ENCODE measurements at places on chromosomes 16 and 17.

- DNase-seq: no peak
Observed at GRCh38 chr17:73693071-73693470, 48.8 kb upstream of the SDK2 start.

DNA sequence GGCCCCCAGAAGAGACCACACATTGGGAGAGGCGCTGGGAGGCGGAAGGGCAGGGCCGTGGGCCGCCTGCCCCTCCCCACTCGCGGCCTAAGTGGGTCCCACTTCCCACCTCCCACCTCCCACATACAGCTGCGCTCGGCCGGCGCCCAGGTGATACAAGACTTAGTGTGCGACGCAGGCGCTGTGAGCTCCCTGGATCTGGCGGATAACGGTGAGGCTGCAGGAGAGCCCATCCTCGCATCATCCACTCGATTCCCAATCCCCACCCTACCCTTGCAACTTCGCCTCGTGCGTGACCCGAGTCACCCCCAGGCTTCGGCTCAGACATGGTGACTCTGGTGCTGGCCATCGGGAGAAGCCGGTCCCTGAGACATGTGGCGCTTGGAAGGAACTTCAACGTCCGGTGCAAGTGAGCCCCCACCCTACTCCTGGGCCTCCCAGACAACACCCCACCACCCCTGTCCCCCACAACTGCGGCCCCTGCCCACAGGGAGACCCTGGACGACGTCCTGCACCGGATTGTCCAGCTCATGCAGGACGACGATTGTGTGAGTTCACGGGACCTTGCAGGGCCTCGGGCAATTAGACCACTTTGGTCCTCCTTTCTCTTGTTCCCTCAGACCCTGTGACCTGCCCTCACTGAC, 3.9 kb downstream of the CARMIL2 start:
- DNase-seq: no peak

GRCh38 chr17:39447561-39447960, 3.5 kb downstream of the MED1 start:
- no peak for DNase-seq

DNA sequence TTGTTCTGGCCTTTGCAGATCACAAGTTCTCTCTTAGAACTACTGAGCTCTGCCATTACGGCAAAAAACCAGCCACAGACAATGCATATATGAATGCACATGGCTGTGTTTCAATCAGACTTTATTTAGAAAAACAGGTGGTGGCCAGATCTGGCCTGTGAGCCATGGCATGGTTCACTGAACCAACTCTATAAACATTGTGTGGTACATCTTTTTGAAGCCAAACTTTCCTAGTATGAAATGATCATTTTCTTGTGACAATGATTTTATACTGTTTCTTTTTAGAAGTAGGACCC, 65.9 kb upstream of the AMZ2 start:
- no peak for DNase-seq

DNA sequence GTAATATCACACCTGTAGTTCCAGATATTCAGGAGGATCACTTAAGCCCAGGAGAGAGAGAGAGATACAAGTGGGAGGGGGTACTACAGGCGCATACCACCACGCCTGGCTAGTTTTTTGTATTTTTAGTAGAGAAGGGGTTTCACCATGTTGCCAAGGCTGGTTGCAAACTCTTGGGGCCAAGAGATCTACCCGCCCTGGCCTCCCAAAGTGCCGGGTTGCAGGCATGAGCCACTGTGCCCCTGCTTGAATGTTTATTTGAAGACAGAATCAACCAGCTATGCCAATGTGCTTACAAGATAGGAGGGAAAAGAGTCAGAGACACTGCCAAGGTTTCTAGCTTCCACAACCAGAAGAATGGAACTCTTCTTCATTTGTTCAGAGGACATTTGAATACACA, 87.8 kb downstream of the STH start:
- DNase-seq: no peak

DNA sequence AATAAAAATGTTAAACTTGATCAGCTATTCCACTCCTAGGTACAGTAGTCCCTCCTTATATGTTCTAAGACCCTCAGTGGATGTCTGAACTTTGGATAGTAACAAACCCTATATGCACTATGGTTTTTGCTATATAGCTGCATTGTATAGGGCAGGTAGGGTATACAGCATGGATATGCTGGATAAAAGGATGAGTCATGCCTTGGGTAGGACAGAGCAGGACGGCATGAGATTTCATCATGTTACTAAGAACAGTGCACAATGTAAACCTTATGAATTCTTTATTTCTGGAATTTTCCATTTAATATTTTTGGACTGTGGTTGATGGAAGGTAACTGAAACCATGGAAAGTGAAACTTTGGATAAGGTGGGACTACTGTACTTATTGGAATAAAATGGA, 235.1 kb downstream of the CEP112 start:
- no peak for DNase-seq

- no peak for DNase-seq
Observed at GRCh38 chr16:17861981-17862479, 391.3 kb upstream of the XYLT1 start.

- DNase-seq: no peak
Observed at GRCh38 chr16:4640572-4641305, 16.1 kb downstream of the MGRN1 start.

DNA sequence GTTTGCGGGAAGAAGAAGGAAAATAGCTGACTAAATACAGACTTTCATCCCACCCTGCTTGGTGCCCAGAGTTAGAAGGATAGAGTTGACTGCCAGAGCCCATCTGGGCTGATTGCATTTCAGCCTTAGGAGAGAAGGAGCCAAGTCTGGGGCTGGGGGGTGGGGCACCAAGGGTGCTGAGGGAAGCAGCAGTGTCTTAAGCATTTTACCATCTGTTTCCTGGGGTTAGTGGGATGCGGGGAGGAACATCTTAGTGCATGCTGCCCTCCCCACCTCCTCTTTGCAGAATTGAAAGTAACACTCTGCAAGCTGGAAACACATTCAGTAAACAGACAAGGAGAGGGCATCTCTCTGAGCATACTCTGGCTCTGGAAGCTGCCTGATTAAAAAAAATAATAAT, 1.5 kb upstream of the ARL5C start:
- no peak for DNase-seq

GRCh38 chr17:68684949-68685357, 83.8 kb upstream of the FAM20A start:
- DNase-seq: no peak

Data from vagina (tissue), 2 donors.